ENCODE measurements at places on chromosomes 4 and X. TPM values are rescaled to one million over a fixed set of nuclear protein-coding genes. Genes with fewer than 3 reads are reported as not detected.

The ZDHHC15 gene
- 0.03 TPM for polyA plus RNA-seq

The HPSE gene
- 3.7 TPM for polyA plus RNA-seq

GRCh38 chr4:139557556-139558110 lies 1.6 kb upstream of the SETD7 start:
- DNase-seq = peak; percentile 7

DNA sequence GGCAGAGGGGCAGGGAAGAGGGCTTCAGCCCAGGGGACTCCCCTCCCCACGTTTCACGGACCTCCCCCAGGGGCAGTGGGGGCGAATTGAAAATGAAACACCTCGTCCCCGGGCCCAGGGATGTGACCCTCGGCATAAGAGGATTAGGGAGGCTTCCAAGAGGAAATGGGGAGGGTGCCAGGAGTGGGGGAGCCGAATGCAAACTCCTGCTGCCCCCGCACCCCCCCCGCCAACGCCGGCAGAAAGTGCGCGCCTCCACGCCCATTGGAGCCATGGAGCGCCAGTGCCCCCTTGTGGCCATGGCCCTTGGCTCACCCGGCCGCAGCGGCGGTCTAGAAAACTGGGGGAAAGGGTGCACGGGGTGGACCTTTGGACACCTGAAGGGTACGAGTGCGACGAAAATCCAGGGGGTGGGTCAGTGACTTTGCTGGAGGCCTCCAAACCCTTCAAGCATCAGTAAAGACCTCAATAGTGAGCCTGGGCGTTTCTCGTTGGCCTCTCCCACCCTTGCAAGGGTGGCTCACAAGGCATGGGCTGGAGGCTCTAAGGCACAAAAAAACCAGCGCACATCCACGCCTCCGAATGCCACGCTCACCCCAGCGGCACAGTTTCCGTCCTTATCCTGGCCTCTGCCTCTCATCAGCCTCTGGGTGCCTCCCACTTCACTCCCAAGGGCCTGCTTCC lies 120.8 kb upstream of the PJA1 start:
- DNase-seq = no peak

- DNase-seq = no peak
These were observed 10.9 kb downstream of the PITX2 start for GRCh38 chr4:110611968-110612447.

DNA sequence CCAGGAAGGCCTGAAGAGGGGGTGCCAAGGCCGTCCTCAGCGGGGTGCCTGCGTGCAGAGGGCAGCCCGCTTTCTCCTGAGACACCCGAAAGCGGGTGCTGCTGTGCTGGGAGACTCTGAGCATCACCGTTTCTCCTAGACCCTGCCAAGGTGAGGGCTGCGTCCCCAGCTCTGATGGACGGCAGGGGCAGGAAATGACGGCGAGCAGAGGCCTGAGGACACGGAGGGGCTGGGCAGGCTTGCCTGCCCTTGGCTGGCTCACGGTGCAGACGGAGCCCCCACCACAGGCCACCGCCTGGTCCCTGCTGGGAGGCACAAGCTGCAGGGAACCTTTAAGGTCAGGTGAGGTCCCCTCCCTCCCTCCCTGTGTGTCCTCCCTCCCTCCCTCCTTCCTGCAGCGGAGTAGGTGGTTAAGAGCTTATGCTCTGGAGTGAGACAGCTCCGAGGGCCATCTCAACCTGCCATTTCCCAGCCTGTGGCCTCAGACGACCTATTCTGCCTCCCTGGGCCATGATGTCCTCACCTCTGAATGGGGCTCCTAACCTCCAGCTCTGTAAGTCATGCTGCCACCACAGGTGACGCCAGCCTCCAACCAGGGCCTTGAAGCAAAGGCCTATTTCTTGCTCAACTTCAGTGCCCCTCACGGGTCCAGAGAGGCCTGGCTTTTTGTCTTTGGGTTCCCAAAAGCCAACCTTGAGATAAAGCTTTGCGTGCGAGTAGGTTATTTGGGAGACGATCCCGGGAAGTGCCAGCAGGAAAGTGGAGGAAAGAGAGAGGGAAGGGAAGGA lies 54.2 kb upstream of the GRPEL1 start:
- no peak for DNase-seq

- no peak for DNase-seq
These were observed 230.8 kb downstream of the SHOX start for GRCh38 chrX:861340-861890.

- no peak for DNase-seq
These were observed 7.5 kb downstream of the PLXNA3 start for GRCh38 chrX:154465601-154466000.

DNA sequence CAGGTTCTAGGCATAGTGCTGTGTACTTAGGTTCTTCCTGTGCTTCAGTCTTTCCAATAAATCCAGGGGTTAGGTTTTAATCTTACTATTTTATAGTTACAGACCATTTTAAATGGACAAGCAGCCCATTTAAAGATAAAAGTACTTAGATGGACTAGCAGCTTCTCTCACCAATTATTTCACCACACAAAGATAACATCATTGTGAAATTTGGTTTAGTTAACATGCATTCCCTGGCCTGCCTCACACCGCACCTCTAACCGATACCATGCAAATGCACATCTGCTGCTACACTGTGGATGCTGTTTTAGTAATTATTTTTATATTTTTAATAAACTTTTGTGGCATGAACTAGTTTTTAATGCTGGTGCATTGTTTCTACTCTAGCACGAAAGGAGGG lies 252.6 kb downstream of the RAPGEF2 start:
- DNase-seq = no peak

GRCh38 chr4:105129286-105130040 lies 17.2 kb upstream of the TET2 start:
- no peak for DNase-seq

GRCh38 chr4:10237131-10237530 lies 120.5 kb upstream of the WDR1 start:
- no peak for DNase-seq

GRCh38 chr4:188992706-188993105 lies 853.5 kb downstream of the TRIML1 start:
- no peak for DNase-seq

All from endothelial cell of umbilical vein (primary cell).